ENCODE measurements at places on chromosomes 2 and 18.

DNA sequence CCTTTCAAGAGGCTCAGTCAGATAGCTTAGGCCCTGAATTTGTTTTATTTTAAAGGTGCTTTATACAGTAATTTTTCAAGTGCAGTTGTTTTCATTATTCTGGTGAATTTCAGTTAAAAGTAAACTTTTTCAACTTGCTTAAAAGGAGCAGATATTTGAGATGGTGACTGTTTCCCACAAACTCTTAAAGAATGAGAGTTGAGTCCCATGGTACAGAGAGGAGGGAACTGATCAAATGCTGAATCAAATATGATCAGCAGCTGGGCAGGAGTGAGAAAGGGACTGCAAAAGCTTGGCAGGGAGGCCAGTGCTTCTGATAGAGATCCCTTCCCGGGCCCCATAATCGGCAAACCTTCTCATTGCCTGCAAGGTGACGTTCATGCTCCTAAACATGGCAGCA, 91.2 kb downstream of the KCNS3 start:
- H3K4me3 ChIP-seq, result no peak overlapping the region
- no peaks in the 10 kb centered on the region for H3K36me3 ChIP-seq
- H3K27ac ChIP-seq, result no peak overlapping the region
- peaks cover 2% of the 10 kb centered on the region for H3K27me3 ChIP-seq
- no peak for DNase-seq

GRCh38 chr2:212494418-212495020, 44.1 kb downstream of the ERBB4 start:
- H3K4me1 ChIP-seq, result no peaks in the 10 kb centered on the region
- H3K27ac ChIP-seq, result no peak overlapping the region
- DNase-seq, result no peak
- H3K36me3 ChIP-seq, result no peaks in the 10 kb centered on the region

- H3K4me1 ChIP-seq, result no peaks in the 10 kb centered on the region
- no peaks in the 10 kb centered on the region for H3K36me3 ChIP-seq
- DNase-seq, result no peak
- no peak overlapping the region for H3K27ac ChIP-seq
- H3K27me3 ChIP-seq, result no peaks in the 10 kb centered on the region
Observed at GRCh38 chr2:64288321-64289193, 144.3 kb upstream of the PELI1 start.

- peaks cover 63% of the 10 kb centered on the region for H3K36me3 ChIP-seq
- H3K4me1 ChIP-seq, result no peaks in the 10 kb centered on the region
- H3K4me3 ChIP-seq, result no peak overlapping the region
- no peak overlapping the region for H3K27ac ChIP-seq
Observed at GRCh38 chr2:97819754-97820153, 106.4 kb downstream of the ZAP70 start.

- H3K4me1 ChIP-seq, result peaks cover 44% of the 10 kb centered on the region
- H3K36me3 ChIP-seq, result peaks cover 11% of the 10 kb centered on the region
- H3K27me3 ChIP-seq, result no peaks in the 10 kb centered on the region
- DNase-seq, result peak; percentile 99
Observed at GRCh38 chr18:21740538-21741311, at the start of gene MIB1. MIB1 (plus strand) TSS chr18:21740792; CDS start chr18:21741584, 792 bp downstream.

GRCh38 chr2:189698020-189698887, 23.8 kb downstream of the ANKAR start:
- H3K4me3 ChIP-seq, result no peak overlapping the region
- H3K27ac ChIP-seq, result no peak overlapping the region
- no peak for DNase-seq
- H3K27me3 ChIP-seq, result no peaks in the 10 kb centered on the region
- no peaks in the 10 kb centered on the region for H3K4me1 ChIP-seq
